Kidney epithelial cell (primary cell): ENCODE measurements at places on chromosomes 4 and X.

DNA sequence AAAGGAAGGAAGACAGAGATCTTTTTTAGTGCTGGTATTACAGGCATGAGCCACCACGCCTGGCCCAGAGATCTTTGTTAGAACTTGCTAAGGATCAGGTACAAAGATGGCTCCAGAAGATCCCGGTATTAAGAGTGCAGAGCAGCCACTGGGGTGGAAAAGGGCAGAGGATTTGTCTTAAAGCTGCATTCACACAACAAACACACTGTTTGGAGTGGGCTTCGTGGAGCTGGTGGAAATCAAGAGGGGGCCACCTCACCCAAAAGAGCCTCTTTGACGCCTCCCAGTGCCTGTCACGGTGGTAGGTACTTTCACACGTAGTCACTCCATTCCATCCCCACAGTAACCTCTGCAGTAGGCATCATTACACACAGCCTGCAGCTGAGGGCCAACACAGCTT, 13.3 kb downstream of the HELT start:
- DNase-seq: no peak

DNA sequence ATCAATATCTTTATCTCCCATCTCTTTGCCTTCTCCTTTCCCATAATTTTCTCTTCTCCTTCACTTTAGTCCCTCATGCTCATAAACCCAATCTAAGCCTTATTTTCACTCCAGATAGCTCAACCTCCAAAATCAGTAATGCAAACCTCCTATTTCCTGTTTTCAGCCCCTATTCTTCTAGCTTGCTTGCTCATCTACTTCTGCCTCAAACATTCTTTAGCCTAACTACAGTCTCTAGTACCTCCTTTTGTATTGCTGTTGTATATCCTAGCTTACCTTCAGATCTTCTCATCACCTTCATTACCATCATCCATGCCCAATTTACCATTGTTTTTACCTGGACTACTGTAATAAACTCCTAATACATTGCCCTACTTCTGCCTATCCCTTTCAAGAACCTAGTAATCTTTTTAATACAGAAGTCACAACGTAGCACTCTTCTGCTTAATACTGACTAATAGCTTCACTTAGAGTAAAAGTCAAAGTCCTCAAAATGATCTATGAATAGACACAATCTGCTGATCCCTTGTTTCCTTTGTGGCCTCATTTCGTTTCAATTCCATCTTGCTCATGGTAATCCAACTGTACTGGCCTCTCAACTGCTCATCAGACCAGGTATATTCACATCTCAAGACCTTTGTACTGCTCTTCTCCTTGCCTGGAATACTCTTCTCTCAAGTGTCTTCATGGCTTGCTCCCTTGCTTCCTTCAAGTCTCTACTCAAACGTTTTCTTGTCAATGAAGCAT, 123.4 kb downstream of the FAM13A start:
- no peak for DNase-seq

- no peak for DNase-seq
Observed at GRCh38 chr4:116953947-116954346, 131.4 kb downstream of the TRAM1L1 start.

DNA sequence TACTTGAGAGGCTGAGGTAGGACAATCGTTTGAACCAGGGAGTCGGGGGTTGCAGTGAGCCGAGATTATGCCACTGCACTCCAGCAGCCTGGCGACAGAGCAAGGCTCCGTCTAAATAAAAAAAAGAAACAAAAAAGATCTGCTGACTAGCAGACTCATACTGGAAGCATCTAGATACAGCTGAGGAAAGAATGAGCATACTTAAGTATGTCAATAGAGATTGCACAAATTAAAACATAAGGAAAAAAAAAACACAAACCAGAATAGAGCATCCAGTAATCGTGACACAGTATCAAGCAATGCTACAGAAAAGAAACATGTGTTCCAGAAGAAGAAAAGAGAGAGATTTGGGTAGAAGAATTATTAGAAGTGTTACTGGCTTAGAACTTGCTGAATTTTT, 105.5 kb upstream of the SPOCK3 start:
- no peak for DNase-seq

DNA sequence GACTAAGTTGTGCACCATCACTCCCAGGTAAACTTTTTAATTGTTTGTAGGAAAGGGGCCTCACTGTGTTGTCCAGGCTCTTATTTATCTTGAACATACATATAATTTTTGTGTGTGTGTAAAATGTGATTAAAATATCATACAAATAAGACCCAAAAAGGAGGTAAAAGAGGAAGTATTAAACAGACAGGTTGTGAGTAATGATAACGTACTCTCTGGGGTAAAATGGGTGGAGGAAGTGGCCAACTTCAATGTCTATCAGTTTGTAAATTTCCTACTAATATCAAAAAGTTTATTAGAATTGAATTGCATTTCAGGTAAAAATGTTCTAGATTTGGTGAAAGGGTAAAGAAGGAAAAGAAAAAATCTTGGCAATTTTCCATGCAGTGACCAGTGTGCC, 48.8 kb downstream of the SULT1E1 start:
- DNase-seq: no peak

GRCh38 chrX:130497531-130497930, 95.7 kb downstream of the RBMX2 start:
- DNase-seq: no peak
